Activated CD4-positive, alpha-beta T cell treated with anti-CD3 and anti-CD28 coated beads, Interleukin-2, amount 50 U/mL, for 48 hours (primary cell): ENCODE measurements at places on chromosomes 6 and 20.

- DNase-seq: no peak
These were observed 134.5 kb downstream of the EDN3 start for GRCh38 chr20:59434960-59435359.

GRCh38 chr20:17885544-17885943, 83.0 kb downstream of the SNX5 start:
- no peak for DNase-seq

GRCh38 chr20:51613580-51613979, 71.1 kb upstream of the NFATC2 start:
- DNase-seq: no peak

DNA sequence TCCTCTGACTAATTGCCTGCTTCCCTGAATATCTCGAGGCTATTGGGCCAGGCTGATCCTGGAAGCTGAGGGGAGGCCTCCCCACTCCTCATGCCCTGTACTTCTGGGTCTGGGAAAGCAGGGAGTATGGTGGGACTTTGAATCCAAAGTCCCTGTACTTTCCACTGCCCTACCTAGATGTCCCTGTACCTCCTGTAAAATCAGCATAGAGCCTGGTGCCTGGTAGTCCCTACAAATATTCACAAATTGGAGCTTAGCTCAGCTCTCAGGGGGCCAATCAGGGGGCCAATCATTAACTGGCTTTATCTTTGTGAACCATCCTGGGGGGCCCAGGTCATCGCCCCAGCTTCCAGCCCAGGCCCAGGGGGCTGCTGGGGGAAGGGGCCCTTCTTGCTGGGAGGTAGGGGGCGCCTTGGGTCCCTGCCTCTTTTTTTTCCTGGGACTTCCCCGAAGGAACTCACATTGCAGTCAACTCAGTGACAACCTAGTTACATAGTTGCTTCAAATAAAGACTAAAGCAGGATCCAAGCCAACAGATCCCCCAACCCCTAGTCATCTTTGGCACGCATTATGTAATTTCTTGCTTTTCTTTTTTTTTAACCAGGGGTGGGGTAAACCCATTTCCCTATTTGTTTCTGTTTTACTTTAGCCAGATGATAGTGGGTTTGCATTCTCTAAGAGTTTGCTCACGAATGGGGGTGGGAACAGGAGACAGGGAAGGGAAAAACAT, 6.9 kb upstream of the VEGFA start:
- no peak for DNase-seq

- no peak for DNase-seq
These were observed 244.7 kb upstream of the RSPO3 start for GRCh38 chr6:126873791-126874190.

DNA sequence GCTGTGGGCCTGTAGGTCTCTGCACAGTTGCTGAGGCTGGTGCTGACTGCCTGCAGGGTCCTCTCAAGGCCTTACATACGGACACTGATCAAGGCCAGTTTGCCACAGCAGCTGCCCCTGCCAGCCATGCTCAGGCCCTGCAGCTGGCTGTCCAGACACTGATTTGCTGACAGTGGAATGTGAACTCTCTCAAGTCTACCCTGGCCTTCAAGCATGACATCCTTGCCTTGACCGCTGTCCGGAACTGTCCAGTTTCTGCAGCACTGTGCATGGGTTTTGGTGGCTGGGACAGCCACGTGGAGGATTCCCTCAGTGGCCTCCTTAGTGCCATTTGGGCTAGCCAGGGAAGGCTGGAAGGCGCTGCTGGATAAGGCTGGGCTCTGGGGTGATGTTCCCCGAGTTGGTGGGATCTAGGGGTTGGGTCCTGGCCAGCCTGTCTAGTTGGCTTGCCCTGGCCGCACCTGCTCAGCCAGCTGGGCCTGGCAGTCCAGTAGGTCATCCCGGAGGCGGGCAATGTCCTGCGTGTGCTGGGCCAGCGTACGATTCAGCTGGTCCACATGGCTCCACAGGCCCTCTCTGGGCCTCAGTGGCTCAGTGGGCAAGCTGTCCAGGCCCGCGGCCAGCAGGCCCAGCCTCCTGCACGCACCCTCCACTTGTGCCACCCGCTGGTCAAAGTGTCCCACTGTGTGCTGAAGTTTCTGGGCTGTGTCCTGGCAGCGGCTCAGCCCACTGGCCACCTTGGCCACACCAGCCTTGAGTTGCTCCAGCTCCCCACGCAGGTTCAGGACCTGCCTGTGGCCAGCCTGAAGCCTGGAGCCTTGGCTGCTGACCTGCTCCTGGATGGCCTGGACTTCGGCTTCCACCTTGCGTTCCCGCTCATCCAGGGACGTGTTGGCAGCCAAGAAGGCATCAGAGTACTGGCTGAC, 5.5 kb downstream of the EMILIN3 start:
- no peak for DNase-seq

DNA sequence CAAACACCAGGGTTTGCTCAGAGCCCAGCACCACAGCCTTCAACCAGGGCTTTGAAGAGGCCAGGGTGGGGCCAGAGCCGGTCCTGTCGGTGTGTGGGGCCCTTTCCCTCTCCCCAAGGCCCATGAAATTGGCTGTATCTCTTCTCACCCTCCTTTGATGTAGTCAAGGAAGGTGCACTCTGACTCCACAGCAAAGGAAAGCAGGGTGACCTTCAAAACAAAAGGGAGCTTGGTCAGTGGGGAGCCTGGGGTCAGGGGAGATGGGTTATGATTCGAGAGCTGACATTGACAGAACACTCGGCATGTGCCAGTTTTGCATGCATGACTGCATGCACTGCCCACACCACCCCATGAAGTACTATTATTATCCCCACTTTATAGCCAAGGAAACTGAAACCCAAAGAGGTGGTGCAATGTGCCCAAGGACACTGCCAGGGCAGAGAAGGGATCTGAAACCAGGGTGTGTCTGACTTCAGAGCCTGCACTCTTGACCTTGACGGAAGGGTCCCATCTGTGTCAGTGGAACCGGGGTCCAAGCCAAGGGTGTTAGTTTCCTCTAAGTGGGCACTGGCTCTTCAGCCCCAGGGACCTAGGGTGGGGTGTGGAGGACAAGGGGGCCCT, 55.4 kb downstream of the RAB44 start:
- no peak for DNase-seq

GRCh38 chr6:69084746-69085335, 449.8 kb downstream of the ADGRB3 start:
- no peak for DNase-seq

GRCh38 chr6:82914511-82914910, 151.1 kb downstream of the UBE3D start:
- DNase-seq: no peak

- peak; percentile 11 for DNase-seq
These were observed 730 bp downstream of the PARD6B start for GRCh38 chr20:50731930-50732690.

DNA sequence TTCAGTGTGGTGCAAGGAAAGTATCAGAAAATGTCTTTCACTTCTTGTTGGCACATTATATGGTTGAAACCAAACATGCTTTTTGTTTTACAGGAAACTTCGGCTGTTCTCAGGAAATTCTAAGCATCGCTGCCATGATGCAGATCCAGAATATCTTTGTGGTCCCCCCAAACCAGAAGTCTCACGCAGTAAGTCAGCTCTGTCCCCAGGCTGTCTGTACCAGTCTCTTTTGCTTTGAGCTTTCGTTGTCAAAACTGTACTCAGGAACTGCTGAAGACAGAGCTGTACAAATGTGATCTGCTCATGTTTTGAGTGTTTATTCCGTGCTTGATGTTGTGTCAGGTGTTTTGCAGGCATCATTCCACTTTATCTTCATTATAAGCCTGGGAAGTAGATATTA, 59.6 kb downstream of the DHX35 start:
- peak; percentile 34 for DNase-seq

DNA sequence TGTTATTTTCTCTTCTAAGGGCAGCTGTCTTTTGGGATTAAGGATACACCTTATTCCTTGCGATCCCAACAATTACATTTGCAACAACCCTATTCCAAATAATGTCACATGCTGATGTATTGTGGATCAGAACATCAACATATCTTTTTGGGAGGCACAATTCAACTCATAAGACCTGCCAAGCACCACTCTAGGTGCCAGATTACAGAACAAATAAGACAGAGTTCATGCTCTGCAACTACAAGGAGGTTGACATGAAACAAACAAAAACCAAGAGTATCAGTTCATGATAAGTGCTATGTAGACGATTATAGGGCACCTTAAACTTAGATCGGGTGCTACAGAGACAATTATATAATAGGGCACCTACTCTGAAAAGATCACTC, 203.2 kb upstream of the SGK1 start:
- DNase-seq: no peak

GRCh38 chr6:15474196-15474595, 188.6 kb downstream of the DTNBP1 start:
- DNase-seq: no peak

GRCh38 chr20:62655282-62656196, 13.2 kb downstream of the SLCO4A1 start:
- DNase-seq: no peak

DNA sequence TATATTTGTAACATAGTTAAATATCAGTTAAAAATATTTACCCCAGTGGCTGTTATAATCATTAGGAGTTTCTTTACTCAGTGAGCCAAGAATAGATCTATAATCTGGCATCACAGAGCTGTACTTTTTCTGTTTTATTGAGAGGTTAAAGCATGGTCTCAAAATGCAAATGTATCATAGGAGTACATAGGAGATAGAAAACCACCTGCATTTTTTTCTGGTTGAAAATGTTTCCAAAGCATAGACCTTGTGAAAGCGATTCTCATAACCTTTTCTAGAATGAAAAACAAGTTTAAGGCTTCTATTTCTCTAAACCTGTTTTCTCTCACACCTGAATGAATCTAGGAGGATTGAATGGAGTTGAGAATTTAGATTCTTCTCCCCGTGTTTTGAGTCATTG, 14.4 kb downstream of the KCNQ5 start:
- DNase-seq: no peak

DNA sequence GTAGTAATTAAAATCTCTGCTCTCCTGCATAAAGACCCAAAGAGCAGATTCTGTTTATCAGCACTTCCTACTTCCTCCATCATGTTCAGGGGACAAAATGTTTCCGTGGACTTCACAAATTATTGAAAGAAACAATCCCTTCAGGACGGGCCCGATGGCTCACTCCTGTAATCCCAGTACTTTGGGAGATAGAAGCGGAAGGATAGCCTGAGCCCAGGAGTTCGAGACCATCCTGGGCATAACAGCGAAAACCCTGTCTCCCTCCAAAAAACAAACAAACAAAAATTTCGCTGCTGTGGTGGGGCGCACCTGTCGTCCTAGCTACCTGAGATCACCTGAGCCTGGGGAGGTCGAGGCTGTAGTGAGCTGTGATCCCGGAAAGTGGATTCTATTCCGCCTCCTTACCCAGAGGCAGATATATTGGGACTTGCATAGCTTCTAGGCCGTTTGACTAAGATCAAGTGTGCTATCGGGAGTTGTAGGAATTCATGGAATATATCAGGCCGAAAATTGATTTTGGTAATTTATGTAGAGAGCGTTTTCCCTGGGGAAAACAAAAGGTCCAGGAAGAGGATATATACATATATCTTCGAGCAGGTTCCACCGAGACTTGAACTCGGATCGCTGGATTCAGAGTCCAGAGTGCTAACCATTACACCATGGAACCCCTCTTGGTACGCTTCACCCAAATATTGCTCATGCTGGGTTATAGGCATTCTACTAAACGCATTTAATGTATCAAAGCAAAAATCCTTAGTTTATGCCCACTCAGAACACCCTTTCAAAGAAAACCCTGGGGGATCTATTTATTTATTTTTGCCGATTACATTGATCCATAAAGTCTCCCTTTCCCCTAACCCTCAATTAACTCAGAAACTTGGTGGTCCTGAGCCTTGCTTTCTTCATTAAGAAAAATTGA, 74.5 kb upstream of the ZNF184 start:
- DNase-seq: peak; percentile 56

GRCh38 chr6:18021166-18021850, 33.9 kb upstream of the KIF13A start:
- no peak for DNase-seq

GRCh38 chr6:104638841-104639290, 220.9 kb downstream of the HACE1 start:
- DNase-seq: no peak

GRCh38 chr6:67558985-67559384, 1076.1 kb upstream of the ADGRB3 start:
- no peak for DNase-seq

GRCh38 chr20:16707674-16708073, 22.2 kb upstream of the SNRPB2 start:
- no peak for DNase-seq

- DNase-seq: no peak
These were observed 341.6 kb upstream of the JAG1 start for GRCh38 chr20:11015440-11015839.

GRCh38 chr20:37392441-37393195, 46.7 kb downstream of the SRC start:
- DNase-seq: no peak

GRCh38 chr6:169324086-169324485, 70.4 kb upstream of the THBS2 start:
- no peak for DNase-seq

DNA sequence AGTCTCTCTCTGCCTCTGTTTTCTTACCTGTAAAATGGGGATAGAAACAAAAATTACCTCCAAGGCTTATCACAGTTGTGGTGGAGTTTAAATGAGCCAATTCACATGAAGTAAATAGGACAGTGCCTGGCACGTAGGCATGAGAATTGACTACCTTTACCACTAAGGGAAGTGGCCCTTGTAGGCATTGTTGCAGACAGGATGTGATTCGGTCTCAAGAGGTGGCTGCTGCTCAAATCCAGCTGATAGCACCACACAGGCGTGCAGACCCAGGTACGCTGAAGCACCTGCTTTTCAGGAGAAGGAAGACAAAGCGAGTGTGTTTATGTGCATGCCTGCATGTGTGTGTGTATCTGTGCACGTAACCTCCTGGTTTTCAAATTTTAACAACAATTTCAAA, 108.6 kb downstream of the EYA2 start:
- DNase-seq: no peak
